ENCODE measurements at places on chromosomes 7 and 10.
A peak's percentile ranks its signal among the peaks of the same experiment; 100 is the strongest.

DNA sequence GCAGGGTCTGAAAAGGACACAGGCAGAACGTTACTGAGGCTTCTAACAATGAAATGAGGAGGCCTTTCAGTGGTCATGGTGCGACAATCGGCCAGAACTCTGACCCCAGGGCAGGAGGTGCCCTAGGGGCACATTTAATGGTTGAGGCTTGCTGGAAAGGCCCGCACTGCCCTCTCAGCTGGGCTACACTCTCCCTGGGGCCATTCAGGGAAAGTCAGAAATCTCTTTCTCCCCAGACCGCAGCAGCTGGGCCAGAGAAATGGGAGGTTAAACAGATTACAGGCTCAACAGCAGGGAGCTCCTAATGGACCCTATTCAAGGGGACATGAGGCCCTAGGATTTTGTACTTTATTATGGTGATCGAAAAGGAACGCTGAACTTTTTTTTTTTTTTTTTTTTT, 85.6 kb upstream of the FGFR2 start:
- no peak for DNase-seq

- no peak for DNase-seq
These were observed 32.0 kb upstream of the MYO3A start for GRCh38 chr10:25902002-25902401.

GRCh38 chr7:123645516-123645915, 10.2 kb upstream of the LMOD2 start:
- DNase-seq: no peak

DNA sequence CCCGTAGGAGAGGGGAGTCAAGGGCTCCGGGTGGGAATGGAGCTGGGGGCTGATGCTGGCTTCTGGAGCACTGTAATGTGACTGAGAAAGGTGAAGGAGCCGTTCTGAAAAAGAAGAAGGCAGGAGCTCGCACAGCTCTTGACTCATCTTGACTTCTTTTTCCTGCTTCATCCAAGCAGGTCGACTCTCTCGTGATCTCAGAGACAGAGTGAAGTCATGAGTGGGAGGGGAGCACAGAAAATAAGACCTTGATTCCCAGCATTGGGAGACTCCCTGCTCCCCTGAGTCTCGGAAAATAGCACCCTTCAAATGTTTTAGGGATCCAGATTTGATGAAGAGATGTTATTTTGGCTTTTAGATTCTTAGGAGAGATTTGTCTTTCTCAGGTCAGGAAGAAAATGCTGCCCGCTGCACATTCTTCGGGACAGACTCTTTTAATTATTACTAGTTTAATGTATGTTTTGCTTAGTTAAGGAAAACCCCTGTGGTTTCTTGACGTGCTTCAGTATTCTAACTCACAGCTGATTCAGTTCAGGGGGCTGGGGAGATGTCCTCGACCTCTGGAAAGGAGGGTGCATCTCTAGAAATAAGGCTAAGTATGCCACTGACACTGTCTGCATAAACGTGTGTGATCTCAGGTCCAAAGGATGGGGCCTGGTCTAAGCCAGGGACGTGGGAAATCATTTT, 34.1 kb downstream of the EGFR start:
- no peak for DNase-seq

DNA sequence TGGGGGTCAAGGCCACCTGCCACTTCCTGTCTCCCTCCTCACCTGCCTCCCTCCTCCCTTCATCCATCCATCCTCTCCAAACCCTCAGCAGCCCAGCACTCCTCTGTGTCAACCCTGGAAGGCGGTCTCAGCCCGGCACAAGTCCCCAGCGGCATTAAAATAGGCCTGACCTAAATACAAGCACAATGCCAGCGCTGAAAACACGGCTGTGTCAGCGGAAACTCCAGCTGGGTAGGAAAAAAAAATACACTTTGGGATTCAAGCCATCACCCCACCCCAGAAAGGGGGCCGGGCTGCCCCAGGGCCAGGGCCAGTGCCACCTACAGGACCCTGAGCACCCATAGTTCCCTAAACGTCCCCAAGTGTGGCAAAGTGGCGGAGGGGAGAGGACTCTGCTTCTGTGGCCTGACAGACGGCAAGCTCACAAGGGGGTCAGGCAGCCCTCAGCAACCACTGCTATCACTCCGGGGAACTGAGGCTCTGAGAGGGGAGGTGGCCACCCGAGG, 22.7 kb upstream of the GTF2IRD1 start:
- DNase-seq: no peak

DNA sequence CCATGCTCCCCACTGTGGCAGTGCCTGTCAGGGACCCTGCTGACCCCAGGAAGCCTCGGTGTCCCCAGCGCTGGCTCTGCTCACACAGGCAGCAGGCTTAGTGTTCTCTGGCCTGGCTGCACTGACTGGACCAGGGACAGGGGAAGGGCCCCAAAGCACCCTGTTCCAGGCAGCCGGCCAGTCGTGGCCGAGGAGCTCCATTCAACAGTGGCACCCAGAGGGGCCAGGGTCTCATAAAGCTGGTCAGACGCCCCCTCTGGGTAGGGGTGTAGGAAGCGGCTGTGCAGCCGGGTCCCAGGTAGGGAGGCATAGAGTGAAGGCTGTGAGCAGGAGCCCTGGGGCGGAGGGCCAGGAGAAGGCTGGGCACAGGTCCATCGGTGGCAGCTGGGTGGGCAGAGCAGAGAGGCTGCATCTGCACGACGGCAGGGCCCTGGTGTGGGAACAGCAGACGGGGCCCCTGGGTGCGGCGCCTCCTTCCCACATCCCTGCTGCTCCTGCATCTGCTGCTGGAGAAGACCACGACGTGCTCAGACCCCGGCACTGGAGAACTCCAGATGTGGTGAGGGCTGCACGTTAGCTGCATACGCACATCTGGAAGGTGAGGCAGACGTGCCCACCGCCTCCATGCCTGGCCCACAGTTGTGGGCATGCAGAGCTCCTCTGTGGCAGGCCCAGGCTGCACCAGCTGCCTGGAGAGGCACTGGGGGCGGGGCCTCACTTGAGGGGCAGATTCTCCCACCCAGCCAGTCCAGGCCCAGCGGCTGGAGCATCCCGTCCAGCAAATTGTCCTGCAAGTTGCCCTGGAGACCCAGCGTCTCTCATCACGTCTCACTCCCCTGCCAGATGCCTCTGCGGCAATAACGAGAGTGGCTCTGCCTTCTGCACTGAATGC, 25.1 kb downstream of the MNX1 start:
- DNase-seq: no peak

DNA sequence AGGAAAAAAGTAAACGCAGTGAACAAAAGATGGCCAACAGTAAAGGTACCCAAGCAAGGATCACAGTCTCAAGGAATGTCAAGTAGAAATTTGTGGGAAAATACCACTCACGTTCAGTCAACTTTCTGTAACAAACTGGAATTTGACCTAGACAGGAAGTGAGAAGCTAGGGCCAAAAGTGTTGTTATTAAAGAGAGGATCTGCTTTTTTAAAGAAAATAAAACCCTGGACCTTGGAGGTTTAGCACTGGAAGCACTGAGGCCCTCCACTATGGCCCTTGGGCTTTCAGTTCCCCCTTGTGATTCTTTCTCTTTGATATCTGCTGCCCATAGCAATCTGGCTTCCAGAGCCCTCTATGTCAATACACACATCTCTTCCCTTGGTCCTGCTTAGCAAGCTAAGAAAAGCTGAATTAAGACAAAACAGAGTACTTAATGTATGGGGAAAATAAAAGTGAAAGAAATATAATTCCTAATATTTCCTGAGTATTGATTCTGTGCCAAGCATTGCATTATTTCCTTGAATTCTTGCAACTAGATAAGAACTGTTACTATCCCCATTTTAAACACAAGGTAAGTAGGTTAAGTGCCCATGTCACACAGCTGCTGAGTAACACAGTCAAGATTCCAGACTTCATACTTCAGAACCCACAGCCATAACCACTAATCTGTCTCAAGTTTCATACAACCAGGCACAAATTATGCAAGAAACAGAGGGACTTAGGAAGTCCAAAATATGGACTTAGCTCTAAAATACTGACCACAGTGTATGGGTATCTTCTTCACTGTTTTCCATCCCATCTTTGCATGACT, 2.6 kb upstream of the ZNF438 start:
- peak; percentile 17 for DNase-seq

DNA sequence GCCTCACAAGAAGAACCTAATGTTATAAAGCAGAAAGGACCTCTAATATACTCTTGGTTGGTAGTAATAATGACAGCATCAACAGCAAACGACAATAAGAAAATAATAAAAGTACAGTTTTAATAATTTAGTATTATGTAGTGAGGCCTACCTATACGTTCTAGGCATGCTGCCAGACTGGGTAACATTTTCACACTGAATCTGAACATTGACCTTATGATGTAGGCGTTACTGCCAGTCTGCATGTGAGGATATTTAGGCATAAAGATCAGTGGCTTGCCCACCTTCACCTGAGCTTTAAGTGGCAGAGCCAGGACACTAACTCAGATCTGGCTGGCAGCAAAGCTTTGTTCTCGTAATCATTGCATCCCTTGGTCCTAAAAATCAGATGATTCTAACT, 2.5 kb downstream of the FGL2 start:
- DNase-seq: no peak

- no peak for DNase-seq
These were observed 85.5 kb downstream of the XRCC2 start for GRCh38 chr7:152590481-152590880.

GRCh38 chr10:49457686-49458085, 61.8 kb upstream of the DRGX start:
- DNase-seq: peak; percentile 28

DNA sequence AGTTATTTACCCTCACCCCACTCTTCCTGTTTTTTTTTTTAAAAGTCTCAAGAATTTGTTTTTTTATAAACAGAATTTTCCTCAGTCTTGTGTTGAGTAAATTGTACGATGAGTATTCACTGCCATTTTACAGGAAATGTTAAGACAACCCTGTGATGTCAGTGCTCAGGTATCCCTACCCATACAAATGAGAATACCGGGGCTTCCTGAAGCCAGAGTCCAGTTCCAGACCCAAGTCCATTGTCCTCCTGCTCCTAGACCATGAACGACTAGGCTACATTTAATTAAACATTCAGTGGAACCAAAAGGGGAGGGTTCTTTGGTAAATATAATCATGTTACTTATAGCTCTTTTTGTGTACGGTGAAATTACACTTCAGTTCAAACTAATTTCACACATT, 79.2 kb downstream of the GNAI1 start:
- DNase-seq: no peak

DNA sequence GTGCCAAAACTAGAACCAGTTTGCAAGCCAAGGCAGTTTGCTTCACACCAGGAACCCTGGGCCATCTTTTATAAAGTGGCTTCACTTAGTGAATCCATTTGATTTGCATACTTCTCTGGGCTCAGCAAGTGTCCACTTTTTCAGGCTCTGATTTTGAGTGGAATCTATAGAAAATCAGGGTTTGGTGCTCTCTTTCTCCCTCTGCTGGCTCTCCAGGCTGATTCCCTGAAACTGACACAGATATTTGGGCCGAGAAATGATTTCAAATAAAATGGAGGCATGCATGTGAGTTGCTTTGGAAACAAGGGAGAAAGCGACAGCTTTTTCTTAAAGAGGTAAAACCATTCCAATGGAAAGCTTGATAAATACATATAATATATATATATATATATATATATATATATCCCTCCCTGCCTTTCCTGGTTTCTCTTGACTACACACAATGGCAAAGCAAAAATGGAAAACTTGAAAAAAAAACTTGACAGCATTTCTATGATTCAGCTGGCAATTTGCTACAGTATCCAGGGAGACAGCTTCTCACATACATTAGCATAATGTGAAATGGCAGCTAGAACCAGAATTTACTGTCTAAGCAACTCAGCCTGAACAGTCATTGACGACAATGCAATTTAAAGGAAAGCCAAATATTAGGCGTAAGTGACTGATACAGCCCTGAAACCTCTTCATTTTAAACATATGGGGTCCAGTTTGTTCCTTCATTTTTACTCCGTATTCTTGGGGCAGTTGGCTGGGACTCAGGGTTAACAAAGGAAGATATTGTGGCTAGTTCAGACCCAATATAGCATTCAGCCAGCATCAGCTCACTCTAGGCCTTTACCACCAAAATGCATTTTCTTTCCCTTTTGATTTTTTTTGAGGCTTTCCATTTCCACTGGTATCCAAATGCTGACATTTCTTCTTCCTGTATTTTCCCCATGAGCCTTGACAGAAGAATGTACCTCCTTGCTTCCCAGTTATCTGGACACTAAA, 188.5 kb downstream of the TMEM178B start:
- no peak for DNase-seq

DNA sequence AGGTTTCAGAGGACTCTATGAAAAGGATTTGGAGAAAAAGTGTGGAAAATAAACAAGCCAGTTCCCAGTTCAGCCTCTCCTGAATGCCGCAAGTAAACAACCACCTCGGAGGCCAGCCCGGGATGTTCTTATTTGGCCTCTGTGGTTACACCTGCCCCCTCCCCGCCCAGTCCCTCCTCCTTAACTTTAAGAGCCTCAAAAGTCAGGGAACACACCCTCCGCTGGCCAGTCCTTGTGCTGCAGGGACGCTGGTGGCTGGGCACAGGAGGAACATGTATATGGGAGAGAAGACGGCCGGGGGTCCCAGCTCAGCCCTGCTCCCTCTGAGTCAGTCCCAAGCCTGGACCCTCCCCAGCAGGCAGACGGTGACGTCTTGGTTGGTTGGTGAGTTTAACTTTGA, 6.1 kb downstream of the CHST3 start:
- no peak for DNase-seq

DNA sequence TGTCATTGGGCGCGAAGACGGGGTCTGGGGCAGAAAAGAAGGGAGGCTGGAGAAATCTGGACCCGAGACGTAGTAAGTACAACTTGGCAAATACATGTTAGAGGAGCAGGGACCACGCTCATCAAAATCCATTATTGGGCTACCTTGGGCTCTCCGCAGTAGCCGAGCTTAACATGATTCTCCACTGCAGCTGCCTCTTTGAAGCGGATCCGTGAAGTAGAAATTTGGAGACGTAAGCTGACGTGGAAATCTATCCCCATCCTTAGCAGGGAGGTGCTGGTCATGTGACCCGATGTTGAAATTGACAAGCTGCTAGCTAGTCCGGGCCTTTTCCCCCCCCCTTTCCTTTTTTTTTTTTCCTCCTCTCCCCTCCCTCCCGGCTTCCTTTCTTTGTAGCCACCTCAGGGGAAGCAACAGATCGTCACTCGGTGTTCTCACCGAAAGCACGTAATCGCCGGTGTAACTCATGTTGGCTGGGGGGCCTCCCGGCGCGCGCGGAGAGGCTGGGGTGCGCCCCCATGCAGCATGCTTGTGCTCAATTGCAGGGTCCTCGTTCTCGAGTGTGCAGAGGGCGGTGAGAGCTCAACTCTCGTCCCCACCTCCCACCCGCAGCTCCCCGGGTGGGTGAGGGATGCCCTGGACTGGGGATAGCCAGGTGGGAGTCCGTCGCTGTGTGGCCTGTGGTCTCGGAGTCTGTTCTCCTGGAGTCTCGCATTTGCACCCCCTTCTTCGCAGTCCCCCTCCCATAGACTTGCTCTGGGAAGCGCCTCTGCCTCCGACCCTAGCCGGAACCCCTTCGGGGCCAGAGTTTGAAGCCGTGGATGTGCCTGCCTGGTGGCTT, at the start of gene HOXA11:
Gene HOXA11, minus strand, starts transcription at position 220 of the 841 bp plus-strand sequence. Its CDS starts 88 bp downstream, at position 132.
- DNase-seq: peak; percentile 85

- DNase-seq: peak; percentile 75
These were observed 207.2 kb upstream of the SVIL start for GRCh38 chr10:29841724-29842649.

GRCh38 chr7:102081244-102081627, 205.4 kb upstream of the SH2B2 start:
- DNase-seq: no peak
